ENCODE measurements at places on chromosomes 1 and 21.

- H3K27me3 ChIP-seq, result no peaks in the 10 kb centered on the region
- no peak overlapping the region for H3K4me3 ChIP-seq
- no peaks in the 10 kb centered on the region for H3K36me3 ChIP-seq
- H3K27ac ChIP-seq, result no peak overlapping the region
Observed at GRCh38 chr1:234975941-234976860, 152.4 kb downstream of the TOMM20 start.

DNA sequence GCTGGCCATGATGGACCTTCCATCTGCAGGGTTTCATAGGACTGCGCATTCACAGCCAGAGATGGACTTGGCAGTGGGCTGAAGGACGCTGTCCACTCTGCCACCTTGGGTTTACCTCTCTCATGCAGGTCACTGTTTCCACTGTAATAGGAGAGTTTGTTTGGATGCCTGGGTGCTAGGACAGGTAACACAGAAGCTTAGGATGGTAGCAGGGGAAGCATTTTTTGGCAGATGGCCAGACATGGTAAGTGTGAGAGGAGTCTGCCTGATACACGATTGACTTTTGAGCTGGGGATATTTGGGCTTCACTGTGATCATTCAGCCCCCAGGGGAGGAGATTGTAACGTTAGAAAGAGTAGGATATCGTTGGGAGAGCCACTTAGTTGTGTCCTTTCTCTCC, 11.8 kb downstream of the PSEN2 start:
- H3K4me3 ChIP-seq, result no peak overlapping the region
- peaks cover 9% of the 10 kb centered on the region for H3K4me1 ChIP-seq
- H3K36me3 ChIP-seq, result peaks cover 42% of the 10 kb centered on the region

- no peak overlapping the region for H3K4me3 ChIP-seq
- DNase-seq, result no peak
- no peaks in the 10 kb centered on the region for H3K4me1 ChIP-seq
- no peaks in the 10 kb centered on the region for H3K27me3 ChIP-seq
- no peak overlapping the region for H3K27ac ChIP-seq
Observed at GRCh38 chr1:227260433-227260832, 57.9 kb downstream of the CDC42BPA start.

- H3K27me3 ChIP-seq, result no peaks in the 10 kb centered on the region
- H3K36me3 ChIP-seq, result no peaks in the 10 kb centered on the region
- H3K27ac ChIP-seq, result no peak overlapping the region
- H3K4me3 ChIP-seq, result peak overlapping the region; percentile 76
- H3K4me1 ChIP-seq, result peaks cover 12% of the 10 kb centered on the region
Observed at GRCh38 chr1:112849425-112850033, 106.5 kb downstream of the SLC16A1 start.

- no peaks in the 10 kb centered on the region for H3K36me3 ChIP-seq
- no peak overlapping the region for H3K4me3 ChIP-seq
- H3K27ac ChIP-seq, result no peak overlapping the region
- DNase-seq, result no peak
- H3K4me1 ChIP-seq, result no peaks in the 10 kb centered on the region
Observed at GRCh38 chr1:176904057-176904751, 260.3 kb downstream of the ASTN1 start.

- H3K27ac ChIP-seq, result no peak overlapping the region
Observed at GRCh38 chr1:20356850-20357459, 66.3 kb downstream of the VWA5B1 start.

- peaks cover 8% of the 10 kb centered on the region for H3K36me3 ChIP-seq
- no peak for DNase-seq
- H3K4me1 ChIP-seq, result peaks cover 25% of the 10 kb centered on the region
- H3K27me3 ChIP-seq, result no peaks in the 10 kb centered on the region
- no peak overlapping the region for H3K4me3 ChIP-seq
- H3K27ac ChIP-seq, result no peak overlapping the region
Observed at GRCh38 chr1:154938604-154939399, 2.3 kb upstream of the PMVK start.

- DNase-seq, result no peak
- no peaks in the 10 kb centered on the region for H3K36me3 ChIP-seq
- no peak overlapping the region for H3K27ac ChIP-seq
Observed at GRCh38 chr1:160614410-160614809, 32.4 kb downstream of the SLAMF1 start.

GRCh38 chr1:58003059-58003458, 543.5 kb downstream of the OMA1 start:
- no peaks in the 10 kb centered on the region for H3K36me3 ChIP-seq
- H3K27me3 ChIP-seq, result no peaks in the 10 kb centered on the region
- no peak overlapping the region for H3K4me3 ChIP-seq
- DNase-seq, result no peak

GRCh38 chr21:35989138-35989735, 71.1 kb downstream of the SETD4 start:
- H3K27me3 ChIP-seq, result peaks cover 24% of the 10 kb centered on the region
- H3K27ac ChIP-seq, result no peak overlapping the region
- H3K36me3 ChIP-seq, result no peaks in the 10 kb centered on the region
- H3K4me3 ChIP-seq, result peak overlapping the region; percentile 56
- no peak for DNase-seq
- peaks cover 3% of the 10 kb centered on the region for H3K4me1 ChIP-seq

DNA sequence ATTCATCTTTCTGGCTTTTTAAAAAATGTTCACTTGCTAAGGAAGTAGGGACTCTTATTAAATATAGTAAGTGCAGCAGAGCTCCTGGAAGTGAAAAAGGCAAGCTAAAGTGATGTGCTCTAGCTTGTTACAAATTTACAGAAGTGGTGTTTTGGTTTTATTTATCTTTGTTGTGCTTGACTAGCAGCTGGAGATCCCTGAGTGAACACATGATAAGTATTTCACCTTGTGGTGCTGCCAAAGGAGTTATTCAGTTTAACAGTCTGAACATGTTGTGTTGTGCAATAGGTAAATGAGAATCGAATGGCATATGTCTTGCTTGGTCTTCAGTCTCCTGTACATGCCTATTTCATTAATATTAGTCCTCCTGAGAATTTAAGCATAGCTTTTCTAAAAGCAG, 315.7 kb downstream of the TPR start:
- H3K36me3 ChIP-seq, result peaks cover 64% of the 10 kb centered on the region
- H3K4me3 ChIP-seq, result peak overlapping the region; percentile 12
- H3K27ac ChIP-seq, result peak overlapping the region; percentile 38
- H3K27me3 ChIP-seq, result no peaks in the 10 kb centered on the region
- no peak for DNase-seq

- H3K36me3 ChIP-seq, result no peaks in the 10 kb centered on the region
- no peaks in the 10 kb centered on the region for H3K4me1 ChIP-seq
- DNase-seq, result no peak
- H3K27ac ChIP-seq, result no peak overlapping the region
Observed at GRCh38 chr1:183689762-183690204, 36.7 kb upstream of the APOBEC4 start.

GRCh38 chr1:111422546-111423391, 4.8 kb downstream of the OVGP1 start:
- DNase-seq, result peak; percentile 18
- no peak overlapping the region for H3K4me3 ChIP-seq
- H3K4me1 ChIP-seq, result peaks cover 9% of the 10 kb centered on the region
- no peaks in the 10 kb centered on the region for H3K36me3 ChIP-seq
- H3K27me3 ChIP-seq, result peaks cover 17% of the 10 kb centered on the region
- H3K27ac ChIP-seq, result no peak overlapping the region

DNA sequence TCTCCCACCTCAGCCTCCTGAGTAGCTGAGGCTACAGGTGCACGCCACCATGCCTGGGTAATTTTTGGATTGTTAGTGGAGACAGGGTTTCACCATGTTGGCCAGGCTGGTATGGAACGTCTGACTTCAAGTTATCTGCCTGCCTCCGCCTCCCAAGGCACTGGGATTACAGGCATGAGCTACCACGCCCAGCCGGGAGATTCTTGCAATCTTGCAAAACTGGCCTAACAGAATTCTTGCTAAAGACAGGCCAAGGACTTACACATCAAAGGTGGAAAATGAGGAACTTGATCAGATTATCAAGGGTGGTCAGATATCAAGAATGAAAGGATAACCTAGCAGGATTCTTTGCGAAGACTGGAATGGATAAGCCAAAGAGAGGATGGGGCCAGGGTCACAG, 98.3 kb upstream of the TIAM1 start:
- H3K27me3 ChIP-seq, result no peaks in the 10 kb centered on the region
- H3K36me3 ChIP-seq, result no peaks in the 10 kb centered on the region
- H3K27ac ChIP-seq, result no peak overlapping the region
- H3K4me3 ChIP-seq, result no peak overlapping the region
- no peak for DNase-seq

DNA sequence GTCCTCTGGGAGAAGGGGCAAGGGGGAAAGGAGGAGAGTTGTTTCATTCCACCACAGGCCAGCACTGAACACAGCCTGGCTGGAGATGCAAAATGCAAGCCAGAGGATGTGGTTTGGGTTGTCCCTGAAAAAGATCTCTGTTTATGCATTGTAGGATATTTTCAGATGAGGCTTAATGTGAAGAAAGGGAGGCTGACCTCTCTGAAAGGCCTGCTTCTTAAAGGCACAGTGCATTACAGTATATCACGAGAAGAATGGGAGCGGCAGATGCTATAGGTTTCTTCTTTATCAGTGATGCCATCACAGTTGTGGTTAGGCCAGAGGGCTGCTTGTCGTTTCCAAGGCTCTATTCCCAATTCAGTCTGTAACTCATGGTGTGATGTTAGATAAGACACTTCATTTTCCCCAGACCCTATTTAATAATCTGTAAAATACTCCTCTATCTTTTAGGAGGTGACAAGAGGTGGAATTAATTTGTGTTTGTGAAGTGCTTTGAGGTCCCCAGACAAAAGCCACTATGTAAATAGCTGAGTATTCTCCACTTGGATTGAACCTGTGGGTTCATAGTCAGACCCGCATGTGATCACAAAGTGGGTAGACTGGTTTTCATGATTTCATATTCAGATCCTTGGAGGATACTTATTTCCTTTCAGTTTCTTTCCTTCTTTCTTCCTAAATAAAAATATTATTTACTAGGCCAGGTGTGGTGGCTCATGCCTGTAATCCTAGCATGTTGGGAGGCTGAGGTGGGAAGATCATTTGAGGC, 76.5 kb upstream of the WDR26 start:
- no peaks in the 10 kb centered on the region for H3K27me3 ChIP-seq
- no peaks in the 10 kb centered on the region for H3K36me3 ChIP-seq
- H3K27ac ChIP-seq, result no peak overlapping the region

DNA sequence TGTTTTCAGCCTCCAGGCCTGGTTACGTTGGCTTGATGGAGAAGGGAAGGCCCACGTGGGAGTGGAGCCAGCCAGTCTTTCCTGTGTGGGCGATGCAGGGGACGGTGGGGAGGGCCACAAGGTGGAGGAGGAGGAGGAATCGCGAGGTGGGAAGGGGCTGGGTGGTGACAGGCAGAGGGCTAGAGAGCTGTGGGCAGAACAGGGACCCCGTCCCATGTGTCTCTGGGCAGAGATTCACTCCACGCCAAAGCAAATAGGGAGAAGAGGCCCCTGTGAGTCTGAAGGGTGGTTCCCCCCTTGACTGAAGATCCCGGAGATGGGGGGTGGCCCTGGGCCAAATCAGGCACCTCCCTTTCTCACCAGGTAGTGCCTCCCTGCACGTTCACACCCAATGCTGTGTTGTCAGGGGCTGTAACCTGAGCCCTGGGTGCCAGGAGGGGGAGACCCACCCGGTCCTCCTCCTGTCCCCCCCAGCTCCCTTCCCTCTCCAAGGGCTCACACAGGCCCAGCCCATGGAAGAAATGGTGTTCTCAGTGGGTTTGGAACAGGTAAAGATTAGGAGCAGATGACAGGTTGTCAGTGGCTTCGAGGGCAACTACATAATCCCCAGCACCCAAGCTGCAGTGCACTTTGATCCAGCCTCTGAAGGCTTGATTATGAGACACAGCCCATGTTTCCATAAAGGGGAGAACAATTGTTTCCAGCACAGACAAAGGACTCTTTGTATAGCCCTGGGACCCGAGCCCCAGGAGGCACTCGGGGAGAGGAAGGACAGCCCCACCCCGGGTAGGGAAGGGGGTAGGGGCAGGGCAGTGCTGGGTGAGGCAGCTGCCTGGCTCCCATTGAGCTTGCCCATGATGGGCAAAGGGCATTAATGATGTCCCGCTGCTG, 37.7 kb upstream of the GPR37L1 start:
- no peak for DNase-seq
- H3K27ac ChIP-seq, result no peak overlapping the region
- H3K4me1 ChIP-seq, result peaks cover 14% of the 10 kb centered on the region
- no peaks in the 10 kb centered on the region for H3K36me3 ChIP-seq
- peaks cover 15% of the 10 kb centered on the region for H3K27me3 ChIP-seq

- peaks cover 26% of the 10 kb centered on the region for H3K36me3 ChIP-seq
- H3K27me3 ChIP-seq, result no peaks in the 10 kb centered on the region
- H3K4me3 ChIP-seq, result peak overlapping the region; percentile 45
- peak overlapping the region; percentile 31 for H3K27ac ChIP-seq
Observed at GRCh38 chr1:2555634-2556276, 416 bp upstream of the TNFRSF14 start.

- no peak for DNase-seq
- H3K36me3 ChIP-seq, result no peaks in the 10 kb centered on the region
- peaks cover 10% of the 10 kb centered on the region for H3K4me1 ChIP-seq
- H3K4me3 ChIP-seq, result no peak overlapping the region
Observed at GRCh38 chr1:7329868-7330615, 441.1 kb upstream of the VAMP3 start.

DNA sequence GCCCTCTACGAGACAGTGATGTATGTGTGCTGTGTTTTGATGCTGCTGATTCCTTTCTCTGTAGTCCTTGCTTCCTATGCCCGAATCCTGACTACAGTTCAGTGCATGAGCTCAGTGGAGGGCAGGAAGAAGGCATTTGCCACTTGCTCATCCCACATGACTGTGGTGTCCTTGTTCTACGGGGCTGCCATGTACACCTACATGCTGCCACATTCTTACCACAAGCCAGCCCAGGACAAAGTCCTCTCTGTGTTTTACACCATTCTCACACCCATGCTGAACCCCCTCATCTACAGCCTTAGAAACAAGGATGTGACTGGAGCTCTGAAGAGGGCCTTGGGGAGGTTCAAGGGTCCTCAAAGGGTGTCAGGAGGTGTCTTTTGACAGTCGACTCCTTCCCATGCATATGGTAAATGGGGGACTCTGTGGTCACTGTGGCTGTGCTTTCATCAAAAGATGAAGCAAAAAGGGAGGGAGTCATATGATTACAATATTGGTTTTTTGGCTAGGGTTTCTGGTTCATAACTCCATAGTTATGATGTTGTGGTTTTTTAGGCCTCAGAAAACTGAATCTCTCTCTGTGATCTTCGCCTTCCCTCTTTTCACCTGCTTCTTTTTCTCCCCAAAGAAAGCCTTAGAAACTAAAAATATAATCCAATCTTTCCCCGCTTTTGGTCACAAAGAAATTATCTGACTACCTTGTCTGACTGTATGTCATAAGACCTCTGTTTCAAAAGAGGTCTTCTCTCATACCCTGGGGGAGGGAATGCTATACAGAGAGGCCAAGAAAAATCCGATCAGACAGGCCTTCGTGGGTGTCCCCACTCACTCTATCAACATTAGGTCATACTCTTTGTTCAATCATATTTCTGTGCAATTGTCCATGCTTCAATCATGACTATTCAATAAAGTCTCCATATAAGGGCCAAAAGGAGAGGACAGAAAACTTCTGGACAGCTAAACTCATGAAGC, 4.2 kb downstream of the OR2T1 start:
- no peak overlapping the region for H3K27ac ChIP-seq
- no peaks in the 10 kb centered on the region for H3K4me1 ChIP-seq
- no peaks in the 10 kb centered on the region for H3K36me3 ChIP-seq
- no peak overlapping the region for H3K4me3 ChIP-seq
- DNase-seq, result no peak

GRCh38 chr1:184075055-184076029, 23.8 kb downstream of the TSEN15 start:
- H3K27me3 ChIP-seq, result no peaks in the 10 kb centered on the region
- DNase-seq, result peak; percentile 75
- no peak overlapping the region for H3K27ac ChIP-seq
